Activated naive CD4-positive, alpha-beta T cell (primary cell): ENCODE measurements at places on chromosomes 5 and 9.

DNA sequence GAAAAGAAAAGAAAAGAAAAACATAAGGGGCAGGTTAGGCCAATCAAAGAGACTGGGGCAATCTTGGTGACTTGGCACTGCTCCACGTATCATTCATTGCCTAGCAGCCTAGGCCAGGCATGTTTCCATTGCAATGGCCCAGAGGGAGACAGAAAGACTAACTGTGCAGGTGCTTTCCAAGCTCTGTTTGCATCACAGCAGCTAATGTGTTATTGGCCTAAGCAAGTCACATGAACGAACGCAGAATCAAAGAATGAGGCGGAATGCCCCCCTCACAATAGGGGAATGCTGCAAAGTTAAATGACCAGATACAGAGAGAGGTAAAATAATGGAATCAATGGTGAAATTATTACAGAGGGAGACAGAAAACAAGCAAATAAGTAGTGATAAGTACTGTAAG lies 11.1 kb upstream of the VPS13A start:
- no peak for DNase-seq

- no peak for DNase-seq
These were observed 9.3 kb downstream of the STOM start for GRCh38 chr9:121360601-121361374.

DNA sequence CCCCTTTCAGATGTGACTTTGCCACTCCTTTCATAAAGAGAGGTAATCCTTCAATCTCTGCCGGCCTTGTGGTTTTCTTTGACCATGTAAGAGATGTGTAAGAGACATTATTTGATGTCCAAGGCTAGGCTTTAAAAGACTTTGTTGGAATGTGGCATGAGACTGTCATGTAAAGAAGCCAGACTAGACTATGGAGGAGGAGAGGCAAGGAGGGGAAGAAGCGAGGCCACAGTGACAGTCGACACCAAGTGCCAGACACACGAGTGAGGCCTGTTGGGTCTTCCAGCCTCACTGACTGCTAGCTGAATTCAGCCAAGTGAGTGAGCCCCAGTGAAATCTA lies 1013.3 kb downstream of the MAT2B start:
- DNase-seq = no peak

- no peak for DNase-seq
These were observed 182.2 kb upstream of the ANKRD55 start for GRCh38 chr5:56415356-56415765.

DNA sequence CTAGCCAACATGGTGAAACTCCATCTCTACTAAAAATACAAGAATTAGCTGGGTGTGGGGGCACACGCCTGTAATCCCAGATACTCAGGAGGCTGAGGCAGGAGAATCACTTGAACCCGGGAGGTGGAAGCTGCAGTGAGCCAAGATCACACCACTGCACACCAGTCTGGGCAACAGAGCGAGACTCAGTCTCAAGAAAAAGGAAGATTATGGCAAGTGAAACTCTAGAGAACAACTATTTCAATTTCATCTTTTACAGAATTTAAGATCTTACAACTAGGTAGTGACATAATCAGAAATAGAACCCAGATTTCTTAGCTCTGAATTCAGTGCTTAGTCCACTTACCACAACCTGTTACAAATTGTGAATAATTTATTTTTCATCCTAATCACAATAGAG lies 108.8 kb upstream of the MAP3K1 start:
- DNase-seq = no peak

GRCh38 chr9:84829471-84829870 lies 159.9 kb downstream of the NTRK2 start:
- no peak for DNase-seq

GRCh38 chr5:163163858-163164257 lies 273.5 kb upstream of the CCNG1 start:
- DNase-seq = no peak

GRCh38 chr9:80191108-80191507 lies 619.3 kb downstream of the TLE4 start:
- no peak for DNase-seq

- DNase-seq = no peak
These were observed 903.8 kb downstream of the EFNA5 start for GRCh38 chr5:106766916-106767315.

GRCh38 chr5:108078882-108079281 lies 303.0 kb downstream of the FBXL17 start:
- no peak for DNase-seq

GRCh38 chr5:41841325-41841724 lies 28.9 kb downstream of the OXCT1 start:
- no peak for DNase-seq

DNA sequence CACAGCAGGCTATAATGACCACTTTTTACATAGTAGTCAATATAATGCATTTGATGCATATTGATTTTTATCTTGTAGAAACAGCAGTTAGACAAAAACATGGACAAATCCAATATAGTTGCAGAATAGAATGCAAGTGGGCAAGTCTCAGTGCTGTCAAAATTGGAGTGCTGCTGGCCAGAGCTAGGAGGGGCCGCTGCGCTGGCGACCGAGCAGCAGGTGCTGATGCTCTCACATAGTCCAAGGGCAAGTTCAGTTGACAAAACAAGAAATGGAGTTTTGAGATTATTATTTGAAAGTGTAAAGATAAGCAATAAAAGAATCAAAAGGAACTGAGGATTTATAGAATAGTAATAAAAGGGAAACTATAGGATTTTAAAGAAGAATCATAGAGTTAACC lies 60.6 kb upstream of the CDK20 start:
- no peak for DNase-seq

DNA sequence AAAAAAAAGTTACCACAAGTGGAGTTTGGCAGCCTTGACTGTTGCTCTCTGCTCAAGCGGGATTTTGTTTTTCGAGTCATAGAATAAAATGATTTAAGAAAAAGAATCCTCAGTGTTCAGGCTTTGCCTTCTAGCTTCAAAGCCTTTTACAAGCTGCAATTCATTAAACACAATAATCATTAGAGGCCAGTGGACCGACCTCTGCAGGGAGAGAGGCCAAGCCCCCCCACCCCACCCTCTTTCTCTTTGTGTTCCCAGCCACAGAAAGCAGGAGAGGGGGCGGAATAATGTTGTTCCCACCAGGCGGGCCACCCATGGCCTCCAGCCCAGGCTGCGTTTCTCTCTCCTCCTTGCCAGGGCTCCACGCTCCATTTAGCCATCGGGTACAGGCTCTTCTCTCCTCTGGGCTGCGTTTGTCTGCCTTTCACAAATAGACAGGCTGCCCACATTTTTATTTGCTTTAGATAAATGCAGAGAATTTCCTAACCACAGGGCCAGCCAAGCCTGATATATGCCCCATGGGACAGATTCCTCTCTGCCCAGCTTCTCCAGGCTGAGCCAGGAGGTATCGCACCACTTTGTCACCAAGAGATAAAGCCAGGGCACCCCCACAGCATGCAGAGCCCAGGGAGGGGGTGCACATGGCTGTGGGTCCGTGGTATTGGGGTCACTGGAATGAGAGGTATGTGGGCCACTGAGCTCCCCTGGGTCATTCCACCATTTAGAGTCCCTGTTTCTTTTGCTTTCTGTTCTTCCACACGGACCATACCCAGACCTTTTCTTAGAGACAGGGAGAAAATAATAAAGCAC lies 318.8 kb downstream of the PIK3R1 start:
- no peak for DNase-seq

GRCh38 chr5:147204576-147204975 lies 30.2 kb upstream of the STK32A start:
- no peak for DNase-seq

GRCh38 chr9:90854637-90855175 lies 53.1 kb downstream of the SYK start:
- no peak for DNase-seq

DNA sequence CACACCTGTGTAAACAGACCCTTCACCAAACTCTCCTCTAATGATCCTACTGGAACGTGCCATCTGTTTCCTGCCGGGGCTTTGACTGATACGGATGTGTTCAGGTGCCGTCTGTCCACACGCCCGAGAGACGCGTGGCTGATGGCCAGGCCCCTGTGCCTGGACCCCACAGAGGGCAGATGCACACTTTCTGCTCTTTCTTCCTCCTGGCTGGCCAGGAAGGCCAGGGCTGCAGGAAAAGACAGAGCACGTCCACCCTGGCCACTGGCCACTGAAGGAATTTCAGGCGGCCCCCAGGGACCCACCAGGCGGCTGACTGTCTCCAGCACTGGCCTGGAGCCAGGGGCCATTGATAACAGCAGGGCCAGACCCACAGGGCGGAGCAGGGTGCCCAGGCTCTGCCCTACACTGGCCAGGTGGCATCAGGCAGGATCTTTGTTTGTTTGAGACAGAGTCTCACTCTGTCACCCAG lies 3.6 kb upstream of the ENG start:
- DNase-seq = no peak

- no peak for DNase-seq
These were observed 42.9 kb downstream of the TMEM38B start for GRCh38 chr9:105737205-105737604.

DNA sequence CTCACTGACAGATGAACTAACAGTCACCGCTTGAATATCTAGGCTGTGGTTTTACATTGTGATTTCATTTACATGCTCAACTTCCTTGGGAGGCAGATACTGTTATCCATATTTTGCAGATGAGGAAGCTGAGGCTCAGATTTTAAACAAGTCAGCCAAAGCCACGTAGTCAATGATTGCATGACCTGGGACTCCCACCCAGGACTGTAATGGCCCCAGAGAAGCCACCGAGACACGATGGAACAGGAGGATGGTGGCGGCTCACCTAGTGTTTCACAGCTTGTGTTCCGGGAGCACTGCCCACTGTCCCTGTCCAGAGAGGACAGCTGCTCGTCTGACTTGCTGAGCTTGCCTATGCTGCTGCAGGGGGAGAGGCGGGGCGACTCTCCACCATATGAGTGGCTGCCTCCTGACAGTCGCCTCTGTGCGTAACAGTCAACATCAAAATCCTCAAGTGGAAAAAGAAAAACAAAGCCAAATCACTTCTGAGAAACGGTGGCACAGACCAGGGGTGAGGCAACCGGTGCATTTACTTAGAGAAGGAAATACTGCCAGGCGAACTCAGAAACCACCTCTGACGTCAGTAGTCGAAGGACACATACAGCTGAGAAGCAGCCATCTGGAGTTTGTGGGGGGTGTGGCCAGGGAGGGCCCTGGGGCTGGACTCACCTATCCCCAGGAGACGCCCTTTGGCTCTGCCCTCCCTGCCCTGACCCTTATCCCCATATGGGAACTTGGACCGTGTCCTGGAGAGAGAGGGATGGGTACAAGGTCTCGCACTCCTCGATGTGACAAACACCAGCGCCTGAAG lies 82.5 kb downstream of the PRRT1B start:
- peak; percentile 50 for DNase-seq

- no peak for DNase-seq
These were observed 189.3 kb upstream of the TLE4 start for GRCh38 chr9:79382458-79382857.

GRCh38 chr5:111983459-111983858 lies 226.5 kb upstream of the NREP start:
- no peak for DNase-seq

DNA sequence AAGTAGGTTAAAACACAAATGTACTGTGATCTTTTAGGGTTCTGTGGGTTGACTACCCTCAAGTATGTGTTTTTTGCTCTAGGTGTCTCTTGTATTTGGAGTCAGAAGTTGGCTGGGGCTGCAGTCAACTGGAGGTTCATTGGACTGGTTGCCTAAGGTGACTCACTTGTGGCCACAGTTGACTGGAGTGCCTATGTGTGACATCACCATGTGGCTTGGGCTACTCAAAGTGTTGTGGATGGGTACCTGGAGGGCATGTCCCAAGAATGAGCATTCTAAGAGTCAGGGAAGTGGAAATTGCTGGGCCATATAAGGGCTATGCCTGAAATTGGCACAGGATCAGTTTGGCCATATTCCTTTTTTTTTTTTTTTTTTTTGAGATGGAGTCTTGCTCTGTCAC lies 27.4 kb downstream of the SNX30 start:
- no peak for DNase-seq

- no peak for DNase-seq
These were observed 16.6 kb upstream of the TGFBI start for GRCh38 chr5:136012041-136012804.

- no peak for DNase-seq
These were observed 184.8 kb downstream of the BRINP1 start for GRCh38 chr9:119184265-119184936.

GRCh38 chr9:122186301-122186700 lies 26.6 kb downstream of the MORN5 start:
- DNase-seq = no peak

DNA sequence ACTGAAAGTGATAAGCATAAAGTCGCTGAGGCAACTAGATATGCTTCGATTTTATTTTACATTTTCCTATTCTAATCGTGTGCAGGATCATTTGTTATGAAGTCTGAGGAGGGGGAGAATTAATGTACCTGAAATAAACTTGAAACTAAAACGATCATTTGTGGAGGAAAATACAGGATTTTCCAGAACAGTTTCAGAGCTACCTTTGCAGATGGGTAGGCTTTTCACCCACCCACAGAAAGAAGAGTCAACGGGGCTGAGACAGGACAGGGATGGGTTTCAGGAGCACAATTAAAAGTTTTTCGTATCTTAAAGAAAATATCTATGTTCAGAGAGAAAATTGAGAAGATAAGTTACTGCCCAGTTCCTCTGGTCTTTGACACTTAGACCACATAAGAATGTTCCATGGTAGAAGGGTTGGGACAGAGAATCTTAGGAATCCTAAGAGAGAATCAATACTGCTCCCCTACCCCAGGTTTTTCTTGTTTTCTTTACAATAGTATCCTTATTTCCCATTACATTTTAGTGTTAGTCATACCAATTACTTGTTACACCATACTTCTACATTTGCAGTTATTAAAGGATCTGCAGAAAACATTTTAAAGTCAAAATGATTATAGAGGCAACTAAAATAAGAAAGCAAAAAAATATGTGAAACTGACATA lies 211.4 kb downstream of the DEPDC1B start:
- no peak for DNase-seq

GRCh38 chr5:172841256-172841655 lies 7.2 kb downstream of the ERGIC1 start:
- no peak for DNase-seq

DNA sequence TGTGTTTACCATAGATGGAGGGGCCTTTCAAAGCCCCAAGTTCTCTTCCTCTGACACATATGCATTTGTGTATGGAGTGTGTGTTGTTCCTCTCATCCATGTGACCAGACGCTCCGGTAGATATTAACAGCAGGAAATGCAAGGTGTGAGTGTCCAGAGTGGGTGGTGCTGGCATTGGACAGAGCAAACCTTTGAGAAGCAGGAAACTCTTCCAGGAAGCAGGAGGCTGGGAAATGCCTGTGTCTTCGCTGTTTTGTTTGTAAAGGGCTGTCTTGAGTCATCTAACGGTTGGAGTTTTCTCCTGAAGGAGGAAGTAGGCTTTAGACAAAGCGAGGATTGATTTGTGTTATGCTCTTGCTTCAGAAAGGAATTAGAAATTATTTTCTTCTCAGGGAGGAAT lies 370.9 kb downstream of the PLK2 start:
- no peak for DNase-seq
